ENCODE measurements at places on chromosomes 12 and 14.

DNA sequence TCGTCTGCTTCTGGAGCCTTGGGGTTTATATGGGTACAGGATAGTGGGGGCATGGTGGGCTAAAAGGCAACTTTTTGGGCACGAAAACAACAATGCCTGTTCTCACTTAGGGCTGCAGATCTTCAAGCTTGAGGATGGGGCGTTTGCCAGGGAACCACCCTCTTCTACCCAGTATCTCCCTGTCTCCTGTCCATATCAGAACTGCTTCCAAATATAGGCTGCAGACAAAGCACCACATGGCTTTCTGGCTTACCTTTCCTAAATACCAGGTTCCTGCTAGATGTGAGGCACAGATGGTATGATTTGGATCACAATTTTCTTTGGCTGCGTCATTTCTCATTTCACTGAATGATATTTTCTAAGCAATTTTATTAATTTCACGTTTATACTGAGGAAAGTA lies 70.4 kb downstream of the CMAS start:
- DNase-seq, result no peak

- no peak for DNase-seq
Observed at GRCh38 chr12:88243982-88244381, 101.9 kb downstream of the TMTC3 start.

DNA sequence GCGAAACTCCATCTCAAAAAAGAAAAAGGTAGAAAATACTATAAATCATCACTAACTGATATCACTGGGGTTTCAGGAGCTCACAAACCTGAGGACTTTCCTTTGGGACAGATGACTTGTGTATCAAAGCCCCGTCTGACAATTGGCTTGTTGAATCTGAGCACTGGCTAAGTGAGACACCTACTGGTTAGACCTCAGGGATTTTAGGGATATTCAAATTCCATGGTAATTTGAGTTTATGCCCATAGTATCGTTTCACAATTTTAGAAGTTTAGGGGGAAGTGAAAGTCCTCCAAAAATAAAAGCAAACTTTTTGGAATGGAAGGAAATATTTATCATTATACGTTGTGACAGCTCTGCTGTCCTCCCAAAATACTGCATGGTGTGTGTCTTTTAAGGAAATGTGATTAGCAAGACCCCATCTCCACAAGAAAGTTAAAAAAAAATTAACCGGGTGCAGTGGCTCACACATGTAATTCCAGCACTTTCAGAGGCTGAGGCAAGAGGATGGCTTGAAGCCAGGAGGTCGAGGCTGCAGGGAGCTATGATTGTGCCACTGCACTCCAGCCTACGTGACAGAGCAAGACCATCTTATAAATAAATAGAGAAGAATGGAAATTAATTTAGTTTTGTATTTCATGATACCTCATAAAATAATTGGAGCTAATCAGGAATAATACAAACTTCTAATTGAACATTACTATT lies 49.2 kb downstream of the FBXL14 start:
- DNase-seq, result no peak

GRCh38 chr14:66315548-66315947 lies 170.6 kb upstream of the CCDC196 start:
- DNase-seq, result no peak

DNA sequence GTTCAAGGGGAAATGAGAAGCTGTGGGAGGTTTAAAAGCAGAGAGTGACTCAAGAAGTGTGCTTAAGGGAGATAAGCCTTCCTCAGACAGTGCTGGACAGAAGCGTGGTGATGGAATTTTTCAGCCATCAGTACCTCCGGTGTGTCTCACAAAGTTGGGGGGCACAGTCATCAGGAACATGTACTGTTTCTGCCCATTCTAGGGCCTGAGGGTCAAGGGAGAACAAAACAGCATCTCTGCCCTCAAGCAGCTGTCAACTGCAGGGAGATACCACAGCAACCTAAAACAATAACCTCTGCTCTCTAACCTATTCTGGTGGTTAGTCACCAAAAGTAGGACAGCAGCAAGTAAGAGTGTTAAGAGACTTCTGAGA lies 2.0 kb upstream of the STON2 start:
- no peak for DNase-seq

DNA sequence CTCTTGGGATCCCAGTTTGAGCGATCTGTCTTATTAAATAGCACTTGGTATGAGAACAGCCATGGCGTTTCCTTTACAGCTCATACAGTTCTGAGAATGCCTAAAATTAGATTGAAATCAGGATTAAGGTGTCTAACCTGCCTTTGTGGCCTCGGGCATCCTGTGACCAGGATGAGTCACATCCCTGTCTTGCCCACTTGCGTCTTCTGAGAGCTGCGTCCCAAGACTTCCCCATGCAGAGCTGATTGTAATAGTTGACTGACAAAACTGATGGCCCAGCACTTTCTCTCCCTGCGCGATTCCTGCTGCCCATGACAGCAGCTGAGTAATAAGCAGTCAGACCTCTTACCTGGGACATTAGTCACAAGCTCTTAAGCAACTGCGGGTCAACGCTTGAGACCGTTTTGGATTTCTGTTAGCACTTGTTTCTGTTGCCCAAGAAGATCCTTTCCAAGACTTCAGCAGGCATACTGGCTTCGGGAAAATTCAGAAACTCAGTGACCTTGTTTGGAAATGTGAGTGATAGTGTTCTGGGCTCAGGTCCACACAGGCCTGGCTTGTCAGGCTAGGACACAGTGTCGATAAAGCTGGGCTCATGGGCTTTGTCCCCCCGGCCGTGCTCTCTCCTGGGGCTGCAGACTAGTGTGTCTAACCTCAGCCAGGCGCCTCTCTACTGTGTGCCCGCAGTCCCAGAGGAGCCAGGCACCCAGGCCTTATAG lies 169.9 kb upstream of the HIF1A start:
- no peak for DNase-seq

DNA sequence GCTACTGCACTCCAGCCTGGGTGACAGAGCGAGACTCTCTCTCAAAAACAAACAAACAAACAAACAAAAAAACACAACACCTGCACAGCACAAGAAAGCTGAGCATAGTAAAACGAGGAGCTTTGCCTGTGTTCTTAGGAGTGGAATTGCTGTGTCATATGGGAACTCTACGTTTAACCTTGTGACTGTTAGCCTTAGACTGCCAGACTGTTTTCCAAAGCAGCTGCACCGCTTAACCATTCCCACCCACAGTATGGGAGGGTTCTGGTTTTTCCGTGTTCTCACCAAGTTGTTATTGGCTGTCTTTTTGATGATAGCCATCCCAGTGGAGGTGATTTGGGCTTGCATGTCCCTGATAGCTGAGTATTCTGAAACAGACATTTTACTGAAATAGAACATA lies 9.2 kb downstream of the WNT5B start:
- DNase-seq, result no peak

GRCh38 chr14:100230361-100230760 lies 8.6 kb upstream of the YY1 start:
- no peak for DNase-seq

- DNase-seq, result no peak
Observed at GRCh38 chr12:130955238-130955816, 1.6 kb downstream of the ADGRD1 start.

- no peak for DNase-seq
Observed at GRCh38 chr14:38496092-38496491, 240.2 kb upstream of the CLEC14A start.

GRCh38 chr14:70555890-70556289 lies 21.1 kb upstream of the ADAM20 start:
- no peak for DNase-seq

DNA sequence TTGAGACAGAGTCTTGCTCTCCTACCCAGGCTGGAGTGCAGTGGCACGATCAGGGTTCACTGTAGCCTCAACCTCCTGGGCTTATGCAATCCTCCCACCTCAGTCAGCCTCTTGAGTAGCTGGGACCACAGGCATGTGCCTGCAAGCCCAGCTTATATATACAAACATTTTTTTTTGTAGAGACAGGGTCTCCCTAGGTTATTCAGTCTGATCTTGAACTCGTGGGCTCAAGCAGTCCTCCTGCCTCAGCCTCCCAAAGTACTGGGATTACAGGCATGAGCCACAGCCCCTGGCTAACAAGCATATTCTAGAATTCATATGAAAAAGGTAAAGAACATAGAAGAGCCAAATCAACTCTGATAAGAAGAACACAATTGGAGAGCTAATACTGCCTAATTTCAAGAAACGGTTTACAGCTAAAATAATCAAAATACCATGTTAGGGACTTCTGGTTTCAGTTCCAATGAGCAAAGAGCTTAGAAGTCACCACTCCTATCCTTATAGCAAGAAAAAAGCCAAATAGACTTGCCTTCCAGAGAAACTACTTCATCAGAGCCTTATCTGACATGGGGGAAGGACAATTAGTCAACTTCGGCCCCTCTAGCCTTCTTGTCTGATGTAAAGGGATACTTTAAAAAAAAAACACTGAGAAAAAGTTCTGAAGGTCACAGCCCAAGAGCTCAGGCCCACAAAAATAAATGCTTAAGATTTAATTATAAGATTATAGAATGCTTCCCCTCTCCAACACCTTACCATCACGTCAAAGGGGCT lies 37.6 kb downstream of the TMEM116 start:
- DNase-seq, result no peak

DNA sequence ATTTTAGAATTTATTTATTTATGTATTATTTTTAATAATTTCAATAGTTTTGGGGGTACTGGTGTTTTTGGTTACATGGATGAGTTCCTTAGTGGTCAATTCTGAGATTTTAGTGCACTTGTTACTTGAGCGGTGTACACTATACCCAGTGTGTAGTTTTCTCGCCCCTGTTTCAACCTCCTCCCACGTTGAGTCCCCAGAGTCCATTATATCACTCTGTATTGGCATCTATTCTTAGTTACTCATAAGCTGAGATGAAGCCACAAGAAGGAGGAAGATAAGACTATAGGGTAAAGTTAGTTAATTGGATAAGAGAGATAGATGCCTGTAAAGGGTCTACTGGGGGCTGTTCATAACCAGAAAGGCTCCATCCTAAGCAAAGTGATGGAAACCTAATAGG lies 4.0 kb downstream of the C1S start:
- no peak for DNase-seq

GRCh38 chr12:69015831-69016230 lies 82.9 kb upstream of the CPM start:
- DNase-seq, result no peak

DNA sequence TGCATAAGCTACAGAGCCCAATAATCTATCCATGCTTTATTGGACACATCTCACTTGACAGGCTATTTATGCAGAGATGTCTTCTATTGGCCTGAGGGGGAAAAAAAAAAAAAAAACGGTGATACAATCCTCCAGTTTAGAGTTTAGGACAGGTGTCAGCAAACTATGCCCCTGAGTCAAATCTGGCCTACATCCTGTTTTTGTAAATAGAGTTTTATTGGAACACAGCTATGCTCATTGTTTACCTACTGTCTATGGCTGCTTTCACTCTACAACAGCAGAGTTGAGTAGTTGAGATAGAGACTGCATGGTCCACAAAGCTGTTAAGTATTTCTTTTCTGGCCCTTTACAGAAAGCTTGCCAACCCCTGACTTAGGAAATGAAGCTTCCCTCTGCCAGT lies 403.1 kb downstream of the C12orf75 start:
- no peak for DNase-seq

DNA sequence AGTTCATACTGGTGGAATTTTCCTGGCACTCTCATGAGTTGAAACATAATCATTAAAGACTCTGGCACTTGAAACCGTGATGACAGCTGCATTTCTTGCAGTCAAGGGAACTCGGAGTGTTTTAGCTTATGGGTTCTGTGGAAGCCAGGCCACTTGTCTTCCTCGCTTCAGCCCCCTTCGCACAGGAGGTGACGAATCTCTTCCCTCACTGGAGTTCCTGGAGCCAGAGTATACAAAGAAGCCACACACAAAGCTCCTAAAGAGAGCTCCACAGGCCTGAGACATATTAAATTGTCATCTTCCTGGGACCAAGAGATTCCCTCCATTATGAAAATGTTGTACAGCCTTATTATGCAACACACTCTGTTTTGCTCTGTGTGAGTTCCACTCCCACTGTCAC lies 964.1 kb downstream of the TMEM121 start:
- DNase-seq, result no peak

DNA sequence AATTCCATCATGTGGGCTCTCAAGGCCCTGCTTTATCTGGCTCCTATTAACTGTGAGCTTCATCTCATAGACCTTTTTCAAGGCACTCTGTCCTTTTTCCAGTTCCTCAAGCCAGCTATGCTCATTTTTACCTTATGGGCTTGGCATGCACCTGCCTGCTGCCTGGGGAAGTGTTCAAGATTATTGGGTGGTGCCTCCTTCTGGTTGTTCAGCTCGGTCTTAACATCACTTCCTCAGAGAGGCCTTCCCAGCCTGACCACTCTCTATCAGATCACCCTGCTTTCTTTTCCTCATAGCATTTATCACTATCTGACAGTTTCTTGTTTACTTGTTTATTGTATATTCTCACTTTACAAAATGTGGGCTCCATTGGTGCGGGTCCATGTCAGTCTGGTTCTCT lies 141.3 kb downstream of the PTPRR start:
- no peak for DNase-seq

GRCh38 chr12:30643366-30643765 lies 52.3 kb downstream of the IPO8 start:
- DNase-seq, result no peak

GRCh38 chr12:106865683-106866082 lies 90.0 kb upstream of the TMEM263 start:
- DNase-seq, result no peak

GRCh38 chr12:14207905-14208551 lies 157.5 kb upstream of the ATF7IP start:
- no peak for DNase-seq

- DNase-seq, result peak; percentile 42
Observed at GRCh38 chr12:92034858-92035401, 110.7 kb downstream of the BTG1 start.

GRCh38 chr12:104508752-104509446 lies 52.2 kb downstream of the CHST11 start:
- no peak for DNase-seq

- no peak for DNase-seq
Observed at GRCh38 chr14:67371247-67372148, 11.4 kb downstream of the EIF2S1 start.

GRCh38 chr14:100891051-100891450 lies 12.5 kb downstream of the RTL1 start:
- no peak for DNase-seq

- DNase-seq, result no peak
Observed at GRCh38 chr12:7834701-7835100, 38.0 kb downstream of the SLC2A14 start.

DNA sequence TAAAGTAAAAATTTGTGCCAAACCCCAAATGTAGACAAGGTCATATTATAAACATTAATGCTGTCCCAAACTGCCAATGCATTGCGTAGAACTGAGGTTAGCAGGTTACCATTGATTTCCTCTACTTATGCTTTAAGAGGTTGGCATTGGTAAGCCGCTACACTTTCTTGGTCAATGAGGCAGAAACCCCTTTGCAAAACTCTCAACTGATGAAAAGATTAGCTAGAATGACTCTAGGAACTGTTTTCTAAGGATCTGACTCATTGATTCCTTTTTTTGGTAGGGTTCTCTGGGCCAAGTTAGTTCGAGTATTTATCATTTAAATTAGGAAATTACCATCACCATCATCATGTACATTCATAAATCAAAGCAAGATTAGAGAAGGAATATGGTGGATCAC lies 44.6 kb downstream of the HMGA2 start:
- DNase-seq, result no peak

- DNase-seq, result no peak
Observed at GRCh38 chr12:66050610-66051009, 79.9 kb downstream of the LLPH start.

All from AG09319 (cell line).